SJCRH30 (cell line): ENCODE measurements at places on chromosomes 11 and 22. TPM values are rescaled to one million over a fixed set of nuclear protein-coding genes. Genes with fewer than 3 reads are reported as not detected.

DNA sequence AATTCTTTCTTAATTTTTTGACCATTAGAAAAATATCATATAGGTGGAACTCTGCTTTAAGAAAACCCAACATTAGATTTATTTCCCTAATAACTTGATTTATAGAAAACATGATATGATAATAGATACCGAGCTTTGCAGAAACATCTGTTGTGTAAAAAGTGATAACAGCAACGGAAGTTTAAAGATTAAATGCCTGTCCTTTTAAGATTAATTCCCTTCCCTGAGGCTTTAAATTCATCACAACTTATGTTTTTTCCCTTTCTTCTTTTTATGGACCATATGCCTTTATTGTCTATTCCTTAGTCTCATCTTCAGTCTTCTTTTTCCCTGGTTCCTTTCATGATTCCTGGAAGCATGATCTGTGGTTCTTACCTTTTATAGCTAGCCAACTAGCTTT, 1.9 kb downstream of the USP47 start:
- DNase-seq, result no peak

DNA sequence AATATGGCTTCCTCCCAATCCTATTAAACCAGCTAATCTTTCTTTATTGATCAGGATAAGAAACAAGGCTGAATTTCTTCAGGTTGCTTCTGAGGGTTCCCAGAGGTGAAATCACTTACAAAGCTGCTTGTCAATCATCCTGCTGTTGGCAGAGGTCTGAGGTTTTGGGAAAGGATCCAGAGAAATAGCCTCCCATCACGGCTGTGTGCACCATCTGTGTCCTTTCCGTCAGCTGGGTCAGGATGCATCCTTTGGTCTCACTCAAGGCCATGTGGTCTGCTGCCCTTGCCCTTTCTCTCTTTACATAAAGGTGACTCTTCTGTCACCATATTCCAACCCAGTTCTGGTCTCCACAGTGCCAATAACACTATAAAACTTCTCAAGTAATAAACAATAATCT, 113.4 kb upstream of the TEAD1 start:
- DNase-seq, result no peak

DNA sequence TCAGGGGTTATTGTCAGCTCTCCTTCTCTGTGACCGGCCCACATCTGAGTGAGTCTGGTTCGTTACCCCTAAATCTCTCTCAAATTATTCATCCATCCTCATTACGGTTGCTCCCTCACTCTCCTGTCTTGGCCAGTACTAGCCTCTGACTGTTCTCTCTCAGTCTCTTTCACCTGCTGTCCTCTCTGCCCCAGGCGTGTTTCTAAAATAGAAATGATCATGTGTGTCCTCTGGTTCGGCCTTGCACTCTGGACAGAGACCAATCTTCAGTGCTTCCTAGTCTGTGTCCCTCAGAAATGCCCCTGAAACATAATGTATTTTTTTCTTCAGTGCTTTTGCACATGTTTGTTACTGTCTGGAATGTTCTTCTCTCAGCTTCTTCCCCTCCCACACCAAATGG, 4.9 kb downstream of the PSMD13 start:
- DNase-seq, result no peak

DNA sequence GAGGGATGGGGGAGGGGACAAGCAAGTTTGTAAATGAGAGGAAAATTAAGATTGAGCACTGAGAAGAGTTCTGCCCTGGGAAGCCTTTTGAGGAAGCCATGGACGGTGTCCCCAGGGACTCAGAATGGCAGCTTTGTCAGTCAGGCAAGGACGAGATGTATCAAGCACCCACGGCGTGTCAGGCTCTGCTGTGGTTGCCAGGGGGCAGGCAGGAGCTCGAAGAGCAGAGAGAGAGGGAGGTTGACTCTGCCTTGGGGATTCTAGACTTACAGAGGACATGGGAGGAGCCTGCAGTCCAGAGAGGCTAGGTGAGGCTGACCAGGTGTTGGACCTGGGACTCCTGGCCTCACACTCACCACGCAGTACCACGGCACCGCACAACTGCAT, 29.1 kb upstream of the SYT7 start:
- no peak for DNase-seq

TRPC6 gene
- total RNA-seq, result not detected in 2 replicates

LUZP2 gene
- total RNA-seq, result 25.1 and 28.3 TPM in 2 replicates

- DNase-seq, result no peak
These were observed 37.1 kb upstream of the EHF start for GRCh38 chr11:34583818-34584217.
